CD4-positive, alpha-beta T cell treated with Interferon gamma for 1 hour (primary cell): ENCODE measurements at places on chromosomes 2 and 18.

- no peak for DNase-seq
Measured at GRCh38 chr2:172162225-172162733, 59.6 kb upstream of the DLX2 start.

- DNase-seq = no peak
Measured at GRCh38 chr2:223908304-223908998, 36.7 kb downstream of the WDFY1 start.

DNA sequence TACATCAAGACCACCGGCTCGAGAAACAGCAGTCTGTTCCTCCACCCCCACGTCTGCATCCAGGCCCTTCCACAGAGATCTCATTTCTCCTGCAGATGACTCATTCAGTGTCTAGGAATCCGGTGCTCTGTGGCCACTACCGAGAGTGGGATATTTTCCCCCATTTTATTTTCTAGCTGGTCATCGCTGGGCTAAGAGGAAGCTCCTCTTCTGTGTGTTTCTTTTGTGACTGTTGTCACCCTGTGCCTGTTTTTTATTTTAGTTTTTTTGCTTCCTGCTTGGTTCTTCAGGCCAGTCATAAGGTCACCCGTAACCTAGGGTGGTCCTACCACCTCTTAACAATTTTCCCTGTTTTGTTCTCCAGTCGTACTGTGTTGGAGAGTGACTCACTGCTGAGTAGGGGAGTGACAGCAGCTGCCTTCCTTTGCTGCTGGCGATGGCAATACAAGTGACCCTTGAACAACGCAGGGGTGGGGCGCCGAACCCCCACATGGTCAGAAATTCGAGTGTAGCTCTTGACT lies 6.7 kb downstream of the RAMP1 start:
- no peak for DNase-seq

- peak; percentile 28 for DNase-seq
Measured at GRCh38 chr18:63161032-63161760, 158.4 kb downstream of the BCL2 start.

- DNase-seq = no peak
Measured at GRCh38 chr2:2873450-2873811, 504.2 kb downstream of the EIPR1 start.

DNA sequence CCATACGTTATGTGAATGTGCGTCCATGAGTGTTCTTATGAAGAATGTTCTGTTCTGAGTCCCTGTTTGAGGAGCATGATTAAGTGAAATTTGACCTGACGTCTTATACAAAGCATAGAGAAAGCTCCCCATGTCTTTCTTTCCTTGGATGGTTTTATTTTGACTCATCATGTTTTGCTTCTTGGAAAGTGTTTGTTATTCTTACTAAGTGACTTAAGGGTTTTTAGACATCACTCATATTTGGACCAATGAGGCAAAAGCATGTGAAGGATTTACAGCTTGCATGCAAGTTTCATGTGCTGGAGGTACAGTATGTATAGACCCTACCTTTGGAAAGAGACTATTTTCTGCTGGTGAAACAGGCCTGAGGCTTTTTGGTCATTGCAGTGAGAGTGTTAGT lies 33.5 kb upstream of the ZEB2 start:
- no peak for DNase-seq

- DNase-seq = no peak
Measured at GRCh38 chr2:43313642-43314017, 87.2 kb upstream of the ZFP36L2 start.

GRCh38 chr2:168781191-168781817 lies 21.1 kb upstream of the NOSTRIN start:
- DNase-seq = no peak

- DNase-seq = no peak
Measured at GRCh38 chr2:231920795-231921194, 5.4 kb downstream of the NPPC start.

DNA sequence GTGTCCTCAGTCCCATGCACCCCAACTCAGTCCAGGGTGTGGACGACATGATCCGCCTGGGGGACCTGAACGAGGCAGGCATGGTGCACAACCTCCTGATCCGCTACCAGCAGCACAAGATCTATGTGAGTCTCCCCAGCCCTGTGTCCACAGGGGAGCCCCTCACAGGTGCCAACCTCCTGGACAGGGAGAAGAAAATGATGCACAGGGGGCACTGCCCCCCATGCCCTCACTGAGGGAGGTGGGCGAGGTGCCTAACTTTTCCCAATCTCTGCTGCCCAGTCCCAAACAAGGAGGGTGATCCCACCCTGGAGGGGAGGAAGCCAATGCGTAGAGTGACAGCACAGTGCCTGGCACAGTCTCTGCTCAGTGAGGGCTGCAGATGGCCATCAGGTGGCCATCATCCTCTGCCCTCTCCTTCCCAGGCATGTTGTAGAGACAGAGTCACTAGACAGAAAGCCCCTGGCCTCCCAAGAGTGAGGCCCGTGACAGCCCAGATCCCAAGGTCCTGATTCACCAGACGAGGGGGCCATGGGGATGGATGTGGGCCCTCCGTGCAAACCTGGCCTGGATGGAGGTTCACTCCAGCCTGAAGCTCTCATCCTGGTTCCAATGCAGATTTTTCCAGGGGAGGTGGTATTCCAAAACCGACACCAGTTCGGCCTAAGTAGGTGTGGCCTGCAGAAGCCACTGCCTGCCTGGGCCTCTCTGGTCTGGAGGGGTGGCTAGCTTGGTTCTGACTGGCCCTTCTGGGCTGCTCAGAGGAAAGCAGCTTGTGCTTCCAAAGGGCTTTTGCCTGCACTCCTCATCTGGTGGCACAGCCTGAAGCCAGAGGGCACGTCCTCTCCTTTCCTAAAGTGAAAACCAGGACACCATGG lies 30.0 kb downstream of the MYO7B start:
- no peak for DNase-seq

- peak; percentile 4 for DNase-seq
Measured at GRCh38 chr2:224646242-224646846, 61.2 kb upstream of the CUL3 start.

- DNase-seq = no peak
Measured at GRCh38 chr2:78264130-78264529, 742.0 kb upstream of the LRRTM4 start.

GRCh38 chr2:190583507-190584337 lies 49.2 kb upstream of the NEMP2 start:
- no peak for DNase-seq

DNA sequence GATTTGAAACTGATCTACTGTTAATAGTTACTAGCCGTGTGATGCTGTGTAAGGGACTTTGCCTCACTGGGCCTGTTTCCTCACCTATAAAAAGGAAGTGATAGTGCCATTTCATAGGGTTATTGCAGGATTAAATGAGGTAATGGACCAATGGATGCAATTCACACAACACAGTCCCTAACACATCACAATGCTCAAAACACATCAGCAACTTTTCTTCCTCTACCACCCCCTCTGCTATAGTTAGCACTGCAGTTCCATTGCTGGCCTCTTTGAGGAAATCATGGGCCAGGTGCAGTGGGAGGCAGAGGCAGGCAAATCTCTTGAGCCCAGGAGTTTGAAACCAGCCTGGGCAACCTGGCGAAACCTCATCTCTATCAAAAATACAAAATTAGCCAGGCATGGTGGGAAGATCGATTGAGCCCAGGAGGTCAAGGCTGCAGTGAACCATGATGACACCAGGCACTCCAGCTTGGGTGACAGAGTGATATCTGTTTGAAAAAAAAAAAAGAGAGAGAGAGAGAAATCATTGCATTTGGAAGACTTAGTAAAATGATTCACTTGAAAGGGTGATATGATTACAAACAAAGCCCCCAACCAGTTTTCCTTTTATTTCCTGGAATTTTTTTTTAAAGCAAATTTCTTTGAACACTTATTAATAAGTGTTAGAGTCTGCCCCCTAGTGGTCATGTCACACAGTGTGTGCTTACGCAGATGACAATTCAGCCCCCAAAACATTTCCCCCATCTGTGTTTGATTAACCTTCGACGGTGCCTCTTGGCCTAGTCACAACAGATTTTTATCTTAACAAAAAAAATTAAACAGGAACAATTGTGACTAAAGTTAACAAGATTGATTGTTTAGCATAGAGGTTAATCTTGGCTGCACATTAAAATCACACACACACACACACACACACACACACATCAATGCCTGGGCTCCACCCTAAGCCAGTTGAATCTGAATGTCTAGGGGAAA lies 88.6 kb upstream of the BCL11A start:
- no peak for DNase-seq

DNA sequence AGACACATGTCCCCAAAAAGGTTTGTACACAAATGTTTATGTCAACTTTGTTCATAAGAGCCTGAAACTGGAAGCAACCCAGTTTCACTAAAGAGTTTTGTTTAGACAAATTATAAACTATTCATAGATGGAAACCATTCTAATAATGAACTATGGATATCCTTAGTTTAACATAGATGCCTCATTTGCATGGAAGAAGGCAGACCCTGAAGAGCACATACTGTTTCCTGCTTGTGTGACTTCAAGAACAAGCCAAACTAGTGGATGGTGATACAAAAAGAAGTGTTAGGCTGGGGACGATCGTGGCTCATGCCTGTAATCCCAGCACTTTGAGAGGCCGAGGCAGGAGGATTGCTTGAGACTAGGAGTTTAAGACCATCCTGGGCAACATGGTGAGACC lies 48.1 kb downstream of the ACOXL start:
- no peak for DNase-seq

DNA sequence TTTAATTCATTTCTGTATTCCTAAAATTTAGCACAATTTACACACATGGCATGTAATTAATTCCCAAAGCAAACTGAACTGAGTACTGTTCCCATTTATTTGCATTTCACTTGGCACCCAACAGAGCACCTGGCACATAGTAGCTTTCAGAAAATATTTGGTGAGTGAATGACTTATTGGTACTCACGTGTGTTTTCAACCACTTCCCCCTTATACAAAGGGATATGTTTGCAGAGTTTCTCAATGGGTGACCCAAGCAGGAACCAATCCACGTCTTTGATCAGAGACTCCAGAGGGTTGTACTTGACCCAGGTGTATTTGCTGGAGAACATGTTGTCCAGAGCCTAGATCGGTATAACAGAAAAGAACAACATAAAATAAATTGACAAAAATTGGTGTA lies 6.6 kb downstream of the GKN2 start:
- DNase-seq = no peak

DNA sequence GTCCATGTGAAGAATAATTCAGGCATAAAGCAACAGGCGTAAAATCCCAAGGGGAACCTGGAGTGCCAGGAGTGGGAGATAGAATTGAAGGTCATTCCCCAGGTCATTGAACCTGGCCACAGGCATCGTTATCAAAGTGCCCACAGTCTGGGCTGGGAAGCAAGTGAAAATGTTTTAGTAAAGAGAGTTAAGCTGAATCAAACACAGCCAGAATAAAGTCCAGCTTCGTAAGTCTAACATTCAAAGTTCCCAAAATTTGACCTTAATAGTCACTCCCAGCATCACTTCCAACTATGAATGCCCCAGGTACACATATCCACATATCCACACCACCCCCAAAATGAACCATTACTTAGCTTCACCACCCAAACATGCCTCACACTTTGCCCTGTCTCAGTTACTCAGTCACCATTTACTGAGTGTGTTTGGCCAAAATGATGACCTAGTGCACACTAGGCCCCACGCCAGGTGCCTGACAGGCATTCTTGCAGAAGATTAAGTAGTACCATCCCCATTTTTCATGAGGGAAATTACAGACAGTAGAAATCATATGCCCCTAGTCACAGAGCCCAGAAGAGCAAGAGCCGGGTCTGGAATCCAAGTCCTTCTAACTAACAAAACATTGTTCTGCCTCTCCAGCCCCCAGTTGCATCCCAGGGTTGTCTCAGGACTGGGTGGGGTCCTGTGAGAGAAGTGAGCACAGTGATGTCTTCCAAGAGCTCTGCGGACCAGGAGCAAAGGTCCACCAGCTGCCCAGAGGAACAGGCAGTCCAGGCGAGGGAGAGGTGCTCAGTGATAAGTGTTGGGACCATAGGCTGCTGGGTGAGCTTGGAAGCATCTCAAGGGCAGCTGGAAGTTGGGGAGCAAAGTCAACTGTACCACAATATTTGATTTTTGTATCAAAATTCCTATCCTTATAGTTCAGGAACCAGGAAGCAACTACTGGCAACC lies 65.2 kb upstream of the MYCN start:
- DNase-seq = no peak

DNA sequence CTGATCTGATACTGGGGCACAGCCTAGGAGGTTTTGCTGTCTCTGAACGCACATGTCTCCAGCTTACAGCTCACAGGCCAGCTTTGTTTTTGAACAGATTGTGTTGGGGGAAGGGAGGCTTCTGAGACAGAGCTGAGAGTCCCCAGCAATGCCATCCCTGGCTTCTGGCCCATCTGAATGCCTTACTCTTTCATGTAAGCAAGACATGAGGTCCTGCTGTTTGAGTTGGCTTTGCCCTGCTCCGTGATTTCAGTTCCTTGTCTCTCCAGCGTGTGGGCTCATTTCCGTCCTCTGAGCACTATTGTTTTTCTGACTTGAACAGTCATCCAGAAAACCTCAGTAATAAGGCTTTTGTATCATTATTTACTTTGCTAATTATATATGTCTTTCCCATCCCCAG lies 194.9 kb upstream of the TNP1 start:
- DNase-seq = no peak

DNA sequence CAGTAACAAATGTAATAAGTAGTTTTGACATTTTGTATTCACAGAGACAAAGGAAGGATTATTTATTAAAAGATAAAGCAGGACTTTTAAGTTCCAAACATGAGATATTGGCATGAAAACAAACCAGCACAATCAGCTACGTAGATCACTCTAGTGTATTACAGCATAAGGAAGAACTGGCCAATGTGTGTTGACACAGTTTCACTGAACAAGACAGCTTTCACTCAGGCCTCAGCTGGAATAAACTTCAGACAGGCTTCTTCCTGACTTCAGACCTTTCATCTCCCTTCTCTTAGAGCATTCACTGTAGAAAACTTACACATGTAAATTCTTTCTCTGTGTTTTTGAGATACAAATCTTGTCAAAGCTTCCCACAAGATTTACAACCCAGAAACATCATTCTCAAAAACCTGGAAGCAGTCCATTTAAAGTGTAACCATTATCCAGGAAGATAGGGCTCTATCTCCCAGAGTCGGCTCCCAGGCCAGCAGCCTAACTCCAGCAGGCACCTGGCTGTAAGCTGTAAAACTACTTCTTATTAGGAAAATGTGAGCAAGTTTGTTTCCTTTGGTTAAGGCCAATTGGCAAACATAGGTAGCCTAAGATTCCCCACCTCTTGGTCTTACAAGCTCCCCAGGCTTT lies 768.3 kb upstream of the CDH7 start:
- DNase-seq = no peak

DNA sequence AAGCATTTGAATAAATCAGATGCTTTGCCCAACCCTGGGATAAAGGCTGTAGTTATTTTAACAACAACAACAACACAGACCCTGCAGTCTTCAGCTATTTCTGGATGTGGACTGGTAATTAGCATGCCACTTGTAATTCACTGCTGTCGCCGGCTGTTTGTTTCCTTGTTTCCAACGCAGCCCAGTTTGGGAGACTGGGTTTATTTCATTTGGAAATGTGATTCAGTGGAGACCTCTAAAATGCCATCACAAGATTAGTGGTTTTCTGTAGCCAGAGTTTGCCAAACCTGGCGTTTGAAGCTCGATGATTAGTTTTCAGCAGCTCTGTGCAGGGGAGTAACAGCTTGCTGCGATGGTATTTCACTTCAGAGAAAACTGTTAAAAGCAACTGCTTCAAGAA lies 83.5 kb downstream of the LDLRAD4 start:
- no peak for DNase-seq
